Cardiac ventricle fibroblast (primary cell): ENCODE measurements at places on chromosomes 1 and 21. TPM values are rescaled to one million over a fixed set of nuclear protein-coding genes. Genes with fewer than 3 reads are reported as not detected.

Gene RPL11
- 1,144 and 1,360 TPM in 2 replicates for total RNA-seq

Gene CYP4Z1
- total RNA-seq, result 0.10 TPM in 1 of 2 replicates, not detected in the other

Gene NPHS2
- total RNA-seq, result not detected in 2 replicates

Gene ATP1A4
- not detected in 2 replicates for total RNA-seq

Gene VHLL
- total RNA-seq, result not detected in 2 replicates

Gene NTMT2
- total RNA-seq, result not detected in 2 replicates

Gene BTBD8
- 2.1 and 3.3 TPM in 2 replicates for total RNA-seq

Gene CHIA
- total RNA-seq, result not detected in 2 replicates

Gene PLA2G5
- total RNA-seq, result 6.5 and 10.0 TPM in 2 replicates

Gene AMY2A
- total RNA-seq, result not detected in 2 replicates

Gene PLA2G2F
- not detected in 2 replicates for total RNA-seq

Gene ODF2L
- total RNA-seq, result 9.4 and 14.1 TPM in 2 replicates
